ENCODE measurements at places on chromosomes 7 and 10.

GRCh38 chr7:23205909-23206767, 24.3 kb downstream of the NUP42 start:
- DNase-seq: no peak

- no peak for DNase-seq
Observed at GRCh38 chr10:118508863-118509262, 86.6 kb downstream of the PRLHR start.

- DNase-seq: no peak
Observed at GRCh38 chr10:60594476-60595051, 183.7 kb upstream of the CDK1 start.

DNA sequence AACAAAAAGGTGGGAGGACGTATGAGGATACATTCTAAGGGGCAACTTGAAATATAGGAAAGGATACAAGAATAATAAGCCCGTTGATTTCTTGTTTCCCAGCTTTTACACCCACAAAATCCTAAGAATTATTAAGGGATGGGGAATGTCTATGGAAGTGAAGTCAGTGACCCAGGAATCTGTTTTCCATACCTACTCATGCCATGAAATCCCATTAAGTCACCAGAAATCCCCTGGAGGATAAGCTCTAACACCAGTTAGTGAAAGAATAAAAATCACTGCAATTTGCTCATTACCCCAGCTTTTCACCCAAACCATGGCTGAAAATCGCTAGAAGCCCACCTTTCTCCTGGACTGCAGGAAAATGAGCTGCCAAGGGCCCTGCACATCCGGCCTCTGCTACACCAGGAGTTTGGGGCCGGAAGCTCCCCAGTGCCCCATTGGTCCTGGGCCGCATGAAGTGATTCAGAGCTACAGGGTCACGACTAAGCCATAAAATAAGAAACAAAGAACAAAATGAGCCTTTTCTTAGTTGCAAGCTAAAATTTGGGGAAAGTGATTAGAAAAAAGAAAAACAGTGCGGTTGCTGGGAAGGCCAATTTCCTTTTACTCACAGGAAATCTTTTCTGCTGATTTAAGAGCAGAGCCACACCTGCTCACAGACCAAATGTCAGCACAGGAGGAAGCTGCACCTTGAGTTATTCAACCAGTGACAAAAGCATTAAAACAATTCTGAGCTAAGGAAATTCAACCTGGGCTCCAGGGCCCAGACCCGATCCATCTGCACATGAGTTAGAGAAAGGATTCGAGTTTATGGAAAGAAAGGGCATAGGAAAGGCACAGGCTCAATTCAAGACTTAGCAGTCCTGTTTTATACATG, 40.3 kb downstream of the HIPK2 start:
- no peak for DNase-seq

- no peak for DNase-seq
Observed at GRCh38 chr7:158684329-158684728, 20.3 kb downstream of the NCAPG2 start.

Measured in central memory CD8-positive, alpha-beta T cell (primary cell).